ENCODE measurements at places on chromosomes 16 and 17.

GRCh38 chr17:69947027-69947759, 127.8 kb upstream of the KCNJ16 start:
- DNase-seq = no peak

DNA sequence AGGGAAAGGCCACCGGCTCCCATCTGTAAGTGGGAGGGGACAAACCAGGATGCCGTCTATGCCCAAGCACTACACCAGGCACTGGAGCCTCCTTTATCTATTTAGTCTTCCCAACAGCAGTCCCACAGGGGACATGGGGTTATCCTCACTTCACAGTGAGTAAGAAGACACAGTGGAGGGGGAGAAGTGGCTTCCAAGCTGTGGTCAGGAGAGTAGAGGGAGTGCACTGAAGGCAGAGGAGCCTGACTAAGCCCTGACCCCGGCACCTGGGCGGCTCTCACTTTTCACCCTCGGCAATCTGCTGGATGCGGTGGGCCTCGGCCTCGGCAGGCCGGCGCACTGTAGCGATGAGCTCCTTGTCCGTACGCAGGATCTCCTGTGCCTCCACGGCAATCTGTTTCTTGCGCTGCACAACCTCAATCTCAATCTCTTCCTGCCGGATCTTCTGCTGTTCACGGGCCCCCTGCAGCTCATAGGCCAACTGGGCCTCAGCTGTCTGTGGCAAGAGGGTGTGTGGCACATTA, 15.9 kb downstream of the FLOT2 start:
- DNase-seq = no peak

GRCh38 chr16:86395477-86395876, 114.8 kb upstream of the FOXF1 start:
- no peak for DNase-seq

GRCh38 chr17:75371339-75371738, 34.1 kb downstream of the GRB2 start:
- DNase-seq = no peak

- no peak for DNase-seq
Observed at GRCh38 chr17:28906706-28907438, 4.0 kb upstream of the DHRS13 start.

DNA sequence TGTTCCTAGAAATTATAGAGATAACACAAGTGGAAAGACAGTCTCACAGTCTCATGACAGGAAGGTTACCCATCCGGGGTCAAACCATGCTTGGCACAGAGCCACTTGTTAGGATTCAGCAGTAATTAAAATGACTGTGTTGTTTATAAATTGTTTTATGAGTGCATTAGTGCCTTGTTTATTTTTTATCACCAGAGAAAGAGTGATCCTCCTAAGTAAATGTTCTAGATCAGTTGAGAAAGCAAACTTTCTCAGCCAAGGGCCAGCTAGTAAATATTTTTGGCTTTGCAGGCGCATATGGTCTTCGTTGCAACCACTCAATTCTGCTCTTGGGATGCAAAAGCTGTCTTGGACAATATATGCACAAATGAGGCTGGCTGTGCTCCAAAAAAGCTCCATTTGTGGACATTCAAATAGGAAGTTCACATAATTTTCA, 253.9 kb upstream of the CACNG5 start:
- no peak for DNase-seq

DNA sequence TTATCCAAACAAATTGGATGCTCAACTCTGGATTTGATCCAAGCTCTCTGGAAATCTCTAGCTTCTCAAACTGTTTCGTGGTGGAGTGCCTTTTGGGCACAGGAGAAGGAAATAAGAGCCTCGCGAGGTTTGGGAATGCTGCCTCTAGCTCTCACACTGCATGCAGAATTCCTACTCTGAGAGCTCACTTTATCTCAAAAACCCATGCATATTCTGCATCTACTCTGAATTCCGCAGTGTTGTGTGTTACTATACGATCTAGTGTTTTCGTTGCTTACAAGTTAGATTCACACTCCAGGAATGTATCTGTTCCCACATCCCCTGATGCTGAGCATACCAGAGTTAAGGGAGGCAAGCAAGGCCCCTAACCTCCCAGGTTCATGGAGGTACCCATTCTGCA, 462.7 kb downstream of the WWOX start:
- DNase-seq = no peak

GRCh38 chr17:77540975-77541374, 400.2 kb downstream of the SEC14L1 start:
- DNase-seq = no peak

DNA sequence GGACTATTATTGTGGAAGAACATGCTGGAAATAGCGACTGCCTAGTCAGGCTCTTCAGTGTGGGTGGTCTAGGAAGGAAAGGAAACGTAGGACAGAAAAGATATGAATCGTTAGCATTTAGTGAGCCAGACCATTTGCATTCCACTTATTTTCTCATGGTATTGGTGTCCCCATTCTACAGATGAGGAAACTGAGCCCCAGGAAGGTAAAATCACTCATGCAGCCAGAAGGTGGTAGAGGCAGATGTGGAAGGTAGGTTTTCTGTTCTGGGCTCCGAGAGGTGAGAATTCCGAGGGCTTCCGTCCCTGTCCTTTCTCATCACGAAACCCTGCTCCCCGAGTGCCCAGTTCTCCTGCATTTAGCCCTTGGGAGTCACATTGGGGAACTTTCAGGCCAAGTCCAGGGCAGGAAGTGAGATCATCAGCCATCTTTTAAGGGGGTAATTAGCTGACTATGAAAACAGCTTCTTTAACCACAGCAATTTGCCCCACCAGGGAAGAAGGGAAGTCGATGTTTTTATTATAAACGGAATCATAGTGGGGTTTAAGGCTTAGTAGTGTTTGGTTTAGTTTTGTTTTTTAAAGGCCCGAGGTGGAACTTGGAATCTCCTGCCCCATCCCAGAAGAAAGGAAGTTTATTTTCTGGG, 110.7 kb upstream of the IRX3 start:
- no peak for DNase-seq

DNA sequence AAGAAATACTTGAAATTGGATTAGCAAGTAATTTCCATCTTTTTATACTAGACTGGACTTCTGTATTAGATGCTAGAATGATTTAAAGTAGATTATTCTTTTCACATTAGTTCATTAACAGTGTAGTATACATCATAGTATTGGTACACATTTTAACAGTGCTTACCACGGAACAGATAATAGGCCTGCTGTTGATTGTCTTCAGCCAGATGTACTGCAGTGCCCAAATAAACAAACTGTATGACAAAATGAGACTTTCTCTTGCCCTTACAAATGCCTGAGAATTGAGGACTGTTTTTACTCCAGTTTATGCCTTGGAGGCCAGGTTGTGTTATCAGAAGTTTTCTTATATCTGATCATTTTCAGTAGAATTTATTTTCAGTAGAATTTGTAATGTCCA, 631 bp downstream of the EVI2A start:
- DNase-seq = no peak

GRCh38 chr17:49494399-49494985, 601 bp upstream of the NGFR start:
- no peak for DNase-seq

DNA sequence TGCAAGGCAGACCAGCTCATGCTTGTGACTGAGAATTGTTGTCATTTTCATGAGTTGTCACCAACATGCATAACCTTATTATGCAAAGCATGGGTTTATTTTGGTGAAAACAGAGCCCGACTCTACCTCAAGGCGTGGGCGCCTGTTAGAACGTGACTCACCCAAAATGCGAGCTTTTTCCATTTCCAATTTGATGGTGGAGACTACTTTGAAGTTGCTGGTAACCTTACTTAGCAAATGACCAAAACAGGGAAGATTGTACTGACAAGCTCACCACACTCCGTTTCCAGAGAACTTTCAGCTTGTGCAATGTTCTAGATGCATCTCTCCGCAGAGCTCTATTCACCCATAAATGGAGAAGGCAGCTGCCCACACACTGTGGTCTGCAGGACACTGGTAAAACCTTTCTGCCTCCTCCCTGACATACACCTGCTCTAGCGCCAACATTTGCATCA, 284.5 kb downstream of the MAF start:
- DNase-seq = no peak

DNA sequence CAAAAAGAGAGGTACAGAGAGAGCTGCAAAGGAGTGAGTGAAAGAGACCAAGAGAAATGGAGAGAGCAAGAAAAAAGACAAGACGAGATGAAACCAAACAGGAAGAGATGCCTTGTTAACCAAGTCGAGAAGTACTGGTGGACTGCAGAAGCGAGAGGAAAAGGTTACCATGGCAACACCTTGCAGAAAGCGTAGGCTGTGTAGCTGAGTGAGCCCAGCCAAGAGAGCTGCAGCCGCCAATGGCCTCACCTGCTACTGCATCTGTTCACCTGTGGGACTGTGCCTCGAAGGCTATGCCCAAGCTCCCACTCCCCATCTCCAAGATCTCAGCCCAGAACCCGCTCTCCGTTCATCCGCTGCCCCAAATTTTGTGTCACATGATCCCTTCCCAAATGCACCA, 161.3 kb downstream of the SLC39A11 start:
- DNase-seq = no peak

- no peak for DNase-seq
Observed at GRCh38 chr16:13426269-13426668, 493.7 kb upstream of the ERCC4 start.

DNA sequence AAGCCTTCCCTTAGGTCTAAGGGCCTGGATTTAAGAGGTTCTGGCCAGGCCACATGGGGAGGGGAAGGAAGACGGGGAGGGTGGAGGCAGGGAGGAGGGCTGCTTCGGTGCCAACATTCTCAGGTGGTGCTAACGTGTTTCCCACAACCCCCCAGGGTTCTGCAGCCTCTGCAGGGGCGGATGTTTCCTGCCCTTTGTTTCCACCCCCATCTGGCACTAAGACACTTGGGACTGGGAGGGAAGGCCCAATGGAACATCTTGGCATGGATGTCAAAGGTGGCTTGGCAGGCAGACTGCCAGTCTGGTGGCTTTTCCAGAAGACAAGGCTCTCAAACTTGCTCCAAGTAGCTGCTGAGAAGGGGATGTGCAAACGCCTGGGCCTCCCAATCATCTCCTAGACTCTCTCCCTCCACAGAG, 12.7 kb downstream of the HIC1 start:
- DNase-seq = no peak

DNA sequence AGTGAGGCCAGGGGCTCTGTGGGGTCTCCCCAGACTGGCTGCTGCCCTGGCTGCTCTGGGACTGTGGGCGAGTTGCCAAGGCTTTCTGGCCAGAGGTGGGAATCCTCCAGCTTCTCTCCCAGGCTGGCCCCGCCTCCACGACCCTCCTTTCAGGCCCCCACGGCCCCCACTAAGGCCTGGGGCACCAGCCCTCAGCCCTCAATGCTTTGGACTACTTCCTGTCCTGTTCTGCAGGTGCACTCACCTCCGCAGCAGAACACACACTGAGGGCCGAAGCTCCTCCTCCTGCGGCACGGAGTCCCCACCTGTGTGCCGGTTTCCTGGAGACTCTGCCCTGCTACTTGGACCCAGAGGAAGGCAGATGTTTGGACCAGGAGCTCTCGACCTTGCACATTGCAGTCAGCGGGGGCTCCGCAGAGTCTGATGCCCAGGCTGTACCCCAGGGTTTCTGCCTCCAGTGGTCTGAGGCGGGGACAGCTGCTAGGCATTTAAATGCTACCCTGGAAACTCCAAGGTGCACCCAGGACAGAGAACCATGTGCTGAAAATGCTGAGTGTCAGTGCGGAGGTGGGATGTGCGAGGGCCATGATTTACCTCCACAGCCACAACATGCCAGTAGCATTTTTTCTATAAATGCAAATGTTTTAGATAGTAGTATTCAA, 223.8 kb downstream of the IRF8 start:
- DNase-seq = no peak

- no peak for DNase-seq
Observed at GRCh38 chr17:33929181-33929724, 325.8 kb upstream of the CCL2 start.

GRCh38 chr16:10664720-10665126, 30.0 kb downstream of the TEKT5 start:
- DNase-seq = no peak

DNA sequence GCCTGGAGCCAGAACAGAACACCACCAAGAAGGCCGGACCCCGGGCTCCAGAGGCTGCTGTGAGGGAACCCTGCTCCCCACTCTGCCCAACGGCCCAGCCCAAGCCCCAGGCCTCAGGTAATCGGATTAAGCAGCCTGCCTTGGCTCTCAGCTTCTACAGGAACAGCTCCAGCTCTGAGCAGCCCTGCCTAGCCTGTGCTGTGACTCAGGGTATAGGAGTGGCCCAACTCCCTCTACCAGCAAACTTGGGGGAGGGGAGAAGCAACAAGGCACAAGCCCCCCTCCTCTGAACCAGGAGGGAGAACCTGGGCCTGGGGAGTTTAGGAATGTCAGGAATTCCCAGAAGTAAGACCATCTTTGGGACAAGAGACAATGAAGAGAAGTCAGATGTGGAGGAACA, 849 bp upstream of the SOX15 start:
- no peak for DNase-seq

DNA sequence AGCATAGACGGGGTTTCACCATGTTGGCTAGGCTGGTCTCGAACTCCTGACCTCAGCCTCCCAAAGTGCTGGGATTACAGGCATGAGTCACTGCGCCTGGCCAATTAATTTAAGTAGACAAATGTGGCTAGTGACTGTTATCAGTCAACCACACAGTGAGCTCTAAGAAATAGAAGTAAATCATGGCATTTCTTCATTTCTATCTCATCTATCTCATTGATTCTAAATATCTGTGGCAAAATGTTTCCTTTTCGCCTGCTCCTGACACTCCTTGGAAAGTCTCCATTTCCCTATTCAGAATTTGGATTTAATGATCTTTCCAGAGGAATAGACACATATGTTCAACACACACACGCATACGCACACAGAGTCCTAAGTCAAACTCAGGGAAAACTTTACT, 81.3 kb downstream of the HIC1 start:
- DNase-seq = no peak

GRCh38 chr17:59165933-59166342, 10.4 kb downstream of the PRR11 start:
- no peak for DNase-seq

DNA sequence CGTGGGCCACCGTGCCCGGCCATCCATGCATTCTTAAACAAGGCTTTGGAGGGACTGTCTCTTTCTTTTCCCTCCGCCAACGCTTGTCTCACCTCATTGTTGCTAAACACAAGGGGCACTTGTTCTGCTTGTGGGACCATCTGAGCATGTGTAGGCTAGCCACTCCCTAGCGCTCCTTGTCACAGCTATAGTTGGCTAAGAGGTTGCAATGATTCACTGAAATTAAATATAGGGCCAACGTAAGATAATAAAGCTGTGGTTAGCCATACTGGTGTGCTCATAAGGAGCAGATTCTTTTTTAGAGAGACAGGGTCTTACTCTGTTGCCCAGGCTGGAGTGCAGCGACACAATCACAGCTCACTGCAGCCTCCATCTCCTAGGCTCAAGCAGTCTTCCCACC, 41.2 kb downstream of the KIAA0513 start:
- DNase-seq = no peak

All from activated CD8-positive, alpha-beta memory T cell treated with anti-CD3 and anti-CD28 coated beads for 1 hour (primary cell).